ENCODE measurements at places on chromosomes 3 and 15.

DNA sequence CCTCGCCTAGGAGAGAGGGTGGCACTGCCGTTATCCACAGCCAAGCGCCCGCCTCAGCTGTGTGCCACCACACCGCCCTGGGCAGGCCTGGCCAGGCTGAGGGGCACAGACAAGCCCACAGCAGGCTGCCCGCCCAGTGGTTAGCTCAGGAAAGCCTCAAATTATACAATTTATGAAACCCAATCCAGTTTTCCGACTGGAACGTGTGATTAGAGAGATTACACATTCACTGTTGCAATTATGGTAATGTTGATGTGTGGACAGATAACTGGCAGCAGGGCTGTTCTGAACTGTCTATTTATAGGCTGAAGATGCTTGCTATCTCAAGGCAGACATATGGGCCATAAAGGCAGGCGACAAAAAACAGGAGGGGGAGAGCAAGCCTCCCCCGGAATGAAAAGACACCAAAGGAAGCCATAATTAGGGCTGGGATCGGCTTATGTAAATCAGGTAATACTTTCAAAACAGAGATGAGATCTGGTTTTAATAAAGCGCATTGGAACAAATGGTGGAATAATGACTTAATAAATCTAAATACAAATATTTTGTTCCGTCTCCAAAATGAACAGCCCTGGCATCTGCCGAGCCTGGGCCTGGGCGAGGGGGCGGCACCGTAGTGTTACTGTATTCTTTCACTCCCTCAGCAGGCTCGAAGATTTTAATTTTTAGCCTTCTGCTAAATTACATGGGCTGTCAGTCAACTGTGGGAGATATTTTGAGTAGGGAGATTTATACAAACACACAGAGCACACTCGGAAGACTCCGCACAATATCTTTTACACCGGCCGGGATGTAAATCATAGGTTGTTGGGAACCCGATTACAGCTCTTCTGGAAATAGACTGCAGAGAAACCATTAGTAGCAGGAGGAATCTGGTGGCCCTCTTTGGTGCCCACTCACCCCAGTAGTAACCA, 103.1 kb upstream of the TLE3 start:
- DNase-seq = no peak

- DNase-seq = no peak
Observed at GRCh38 chr15:25955628-25956027, 92.5 kb upstream of the ATP10A start.

GRCh38 chr15:28094732-28095521, 4.2 kb downstream of the OCA2 start:
- no peak for DNase-seq

GRCh38 chr3:139460529-139460928, 15.8 kb downstream of the RBP2 start:
- no peak for DNase-seq

DNA sequence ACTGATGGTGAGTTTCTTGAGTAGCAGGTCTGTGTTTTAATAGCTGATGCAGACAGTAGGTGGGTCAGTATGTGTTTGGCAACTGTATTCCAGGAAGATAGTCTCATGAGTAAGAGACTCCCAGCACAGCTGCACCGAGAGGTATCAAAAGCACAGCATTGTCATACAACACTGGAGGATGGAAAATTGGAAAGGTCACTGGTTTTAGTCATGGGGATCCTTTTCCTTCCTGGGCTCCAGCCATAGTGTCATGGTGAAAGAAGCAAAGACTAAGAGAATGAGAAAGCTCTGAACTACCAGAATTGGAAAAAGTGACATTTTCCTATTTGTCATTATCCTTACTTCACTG, 61.5 kb downstream of the P3H2 start:
- no peak for DNase-seq

DNA sequence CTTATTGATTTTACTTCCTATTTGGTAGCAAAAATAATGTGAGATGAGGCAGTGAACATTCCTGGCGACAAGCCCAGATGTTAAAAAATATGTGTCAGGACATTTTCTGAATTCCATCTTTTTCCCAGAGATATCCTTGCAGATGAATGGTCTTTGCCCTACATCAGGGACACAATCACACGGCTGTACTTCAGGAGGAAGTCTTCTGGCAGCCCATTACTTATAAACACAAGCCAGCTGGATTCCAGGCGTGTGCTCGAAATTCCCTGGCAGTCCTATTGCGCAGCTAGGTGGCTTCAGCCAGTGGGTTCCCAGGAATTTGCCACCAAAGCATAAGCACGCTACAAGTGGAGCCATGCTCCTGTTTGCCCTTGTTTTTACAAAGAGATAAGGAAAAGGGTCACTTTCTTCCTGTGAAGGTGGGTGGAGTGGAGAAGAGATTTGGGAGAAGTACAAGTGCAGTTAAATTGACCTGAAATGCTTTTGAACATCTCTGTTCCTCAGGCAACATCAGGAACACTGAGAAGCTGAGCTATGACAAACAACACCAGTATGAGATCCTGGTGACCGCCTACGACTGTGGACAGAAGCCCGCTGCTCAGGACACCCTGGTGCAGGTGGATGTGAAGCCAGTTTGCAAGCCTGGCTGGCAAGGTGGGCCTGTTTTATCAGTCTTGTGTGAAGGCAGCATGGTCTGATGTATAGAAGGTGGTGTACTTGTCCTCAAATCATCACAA, 257.1 kb upstream of the TRIM42 start:
- DNase-seq = no peak

GRCh38 chr3:110804856-110805255, 266.8 kb upstream of the NECTIN3 start:
- no peak for DNase-seq

DNA sequence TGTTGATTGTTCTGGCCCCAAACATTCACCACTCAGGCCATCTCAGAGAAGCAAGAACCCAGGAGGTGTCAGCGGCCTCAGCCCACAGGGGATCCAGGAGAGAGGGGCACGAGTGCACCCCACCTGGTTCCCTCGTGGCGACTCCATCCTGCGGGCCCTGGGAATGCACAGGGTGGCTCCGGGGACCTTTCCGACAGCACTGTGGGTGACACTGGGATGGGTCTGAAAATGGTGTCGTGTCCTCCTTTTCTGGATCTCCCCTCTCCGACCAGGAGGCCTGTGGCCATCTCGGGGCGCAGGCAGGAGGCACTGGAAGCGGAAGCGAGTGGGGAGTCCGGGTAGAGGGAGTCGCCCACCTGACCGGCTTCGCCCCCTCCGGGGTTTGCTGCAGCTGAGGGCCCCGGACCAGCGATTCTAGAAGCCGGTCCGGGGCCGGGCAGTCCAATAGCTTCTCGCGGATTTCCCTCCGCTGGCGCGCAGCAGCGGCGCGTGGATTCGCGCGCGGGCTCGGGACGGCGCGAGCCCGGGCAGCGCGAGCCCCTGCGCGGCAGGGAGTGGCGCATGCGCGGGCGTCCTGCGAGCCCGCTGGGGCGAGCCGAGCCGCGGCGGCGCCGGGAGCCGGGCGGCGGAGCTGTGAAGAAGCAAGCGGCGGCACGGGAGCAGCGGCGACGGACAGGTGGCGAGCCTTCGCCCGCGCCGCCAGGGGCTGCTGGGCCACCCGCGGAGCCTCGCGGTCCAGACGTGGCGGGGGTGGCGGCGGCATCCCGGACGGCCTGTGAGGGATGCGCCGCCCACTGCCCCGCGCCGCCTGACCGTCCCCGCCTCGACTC, at the start of gene DOCK3:
DOCK3 (plus strand) TSS at position 579 of the 830 bp plus-strand sequence. CDS start 337 bp downstream, outside the sequence.
- peak; percentile 66 for DNase-seq

DNA sequence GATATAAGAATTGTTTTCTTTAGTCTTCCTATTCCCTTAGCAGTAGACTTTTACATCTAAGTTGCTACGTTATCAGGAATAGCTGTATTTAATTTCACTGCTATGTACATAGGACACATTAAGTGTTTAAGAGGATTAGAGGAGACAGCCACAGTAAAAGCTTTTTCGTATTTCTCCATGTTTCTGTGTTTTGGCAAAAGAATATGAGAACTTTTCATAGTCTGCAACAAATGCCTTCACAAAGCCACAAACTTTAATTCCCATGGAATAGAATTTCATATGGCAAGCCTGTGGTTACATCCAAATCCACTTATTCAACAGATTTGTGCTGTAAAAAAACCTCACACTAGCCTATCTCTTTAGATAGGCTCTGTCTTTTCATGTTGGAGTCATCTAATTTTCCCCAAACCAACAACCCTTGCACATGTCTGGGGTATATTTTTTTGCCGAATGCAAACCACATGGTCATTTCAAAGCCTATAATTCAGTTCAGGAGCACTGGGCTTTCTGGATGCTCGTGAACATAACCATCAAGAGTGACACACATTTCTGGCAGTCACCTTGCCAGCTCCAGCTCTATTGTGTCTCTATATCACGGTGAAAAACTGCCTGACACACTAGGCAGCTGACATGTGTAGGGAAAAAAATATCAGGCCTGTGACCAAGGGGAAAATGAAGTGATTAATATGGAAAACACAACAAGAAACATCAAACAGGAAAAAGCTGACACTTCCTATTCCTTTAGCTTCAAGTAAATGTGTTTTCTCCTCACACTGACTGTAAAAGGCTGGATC, 19.2 kb downstream of the PLD1 start:
- DNase-seq = no peak

DNA sequence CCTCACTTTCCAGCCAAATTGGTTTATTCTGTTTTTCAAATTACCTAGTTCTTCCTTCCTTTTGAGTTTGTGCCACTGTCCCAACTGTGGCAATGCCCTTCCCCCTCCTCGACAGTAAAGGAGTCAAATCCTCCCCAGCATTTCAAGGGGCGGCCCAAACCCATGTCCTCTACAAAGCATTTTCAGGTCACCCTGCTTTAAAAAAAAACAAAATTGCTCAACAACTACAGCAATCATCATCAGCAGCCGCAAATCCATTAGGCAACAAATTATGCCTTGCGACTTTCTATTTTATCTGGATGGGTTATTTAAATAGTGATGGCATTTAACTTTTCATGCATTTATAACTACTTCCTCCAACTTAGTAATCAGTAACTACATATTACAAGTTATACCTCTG, 32.7 kb downstream of the PLD1 start:
- DNase-seq = no peak

DNA sequence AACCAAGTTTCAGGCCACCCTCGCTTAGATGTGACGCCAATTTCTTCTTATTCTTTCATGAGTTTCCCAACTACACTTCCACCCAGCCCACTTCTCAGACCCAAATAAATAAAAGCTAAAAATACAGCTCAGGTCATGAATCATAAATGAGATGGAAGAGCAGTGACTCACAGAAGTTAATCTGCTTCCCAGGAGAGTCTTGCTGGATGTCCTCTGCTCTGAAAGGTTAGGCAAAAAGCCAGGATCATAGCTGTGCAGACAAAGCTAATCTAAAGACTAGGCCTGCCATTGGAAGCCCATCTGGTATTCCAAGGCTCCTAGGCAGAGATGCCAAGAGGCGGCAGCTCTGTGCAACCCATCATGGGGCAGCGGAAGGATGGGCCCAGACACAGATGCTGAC, 24.1 kb downstream of the SHC4 start:
- DNase-seq = no peak

DNA sequence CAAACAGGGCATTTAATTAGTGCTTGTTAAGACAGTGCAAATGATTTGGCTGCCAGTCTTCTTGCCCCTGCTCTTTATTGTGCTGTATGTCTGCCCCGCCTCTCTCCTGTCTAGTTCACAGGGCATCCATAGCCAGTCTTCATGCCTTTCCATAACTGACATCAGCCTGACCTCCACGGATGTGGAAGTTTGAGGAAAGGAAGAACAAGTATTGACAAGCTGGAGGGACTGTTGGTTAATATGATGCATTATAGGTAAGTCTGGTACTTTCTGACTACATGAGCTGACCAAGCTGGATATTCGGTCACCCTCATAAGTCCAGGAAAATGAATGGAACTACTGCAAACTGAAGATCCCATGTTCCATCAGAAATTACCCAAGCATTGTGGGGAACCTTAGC, 325.9 kb downstream of the TIGIT start:
- no peak for DNase-seq

GRCh38 chr3:189914799-189915198, 205.9 kb downstream of the P3H2 start:
- DNase-seq = no peak

DNA sequence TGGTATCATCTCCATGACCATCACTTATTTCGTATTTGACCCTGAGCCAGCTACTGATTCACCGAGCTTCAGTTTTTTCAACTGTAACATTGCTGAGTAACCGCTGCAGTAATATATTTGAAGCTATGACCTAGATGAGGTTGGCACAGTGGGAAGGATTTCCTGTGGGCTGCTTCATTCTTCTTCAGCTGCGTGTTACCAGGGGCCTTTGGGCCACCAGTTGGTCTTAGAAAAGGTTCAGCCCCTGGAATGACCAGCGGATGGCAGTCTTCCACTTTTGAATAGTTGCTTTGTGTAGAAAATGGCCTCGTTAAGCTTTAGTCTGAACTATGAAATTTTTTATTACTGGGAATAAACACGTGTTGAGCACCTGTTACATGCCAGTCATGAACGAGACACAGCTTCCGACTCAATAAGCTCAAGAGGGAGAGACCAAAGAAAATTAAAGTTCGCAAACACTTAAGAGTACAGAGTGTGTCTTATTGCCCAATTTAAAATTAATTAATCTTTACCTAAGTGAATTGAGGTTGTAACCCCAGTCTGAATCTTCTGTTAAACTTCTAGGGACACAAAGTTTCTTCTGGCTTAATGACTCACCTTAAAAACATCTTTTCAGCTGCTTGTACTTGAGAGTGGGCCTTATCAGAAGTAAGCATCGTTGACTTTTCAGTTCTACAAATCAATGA, 57.6 kb upstream of the NR2E3 start:
- no peak for DNase-seq

- peak; percentile 30 for DNase-seq
Observed at GRCh38 chr3:46369675-46370132, 1.0 kb upstream of the CCR5 start.

- no peak for DNase-seq
Observed at GRCh38 chr3:50112462-50112861, 23.7 kb downstream of the RBM5 start.

DNA sequence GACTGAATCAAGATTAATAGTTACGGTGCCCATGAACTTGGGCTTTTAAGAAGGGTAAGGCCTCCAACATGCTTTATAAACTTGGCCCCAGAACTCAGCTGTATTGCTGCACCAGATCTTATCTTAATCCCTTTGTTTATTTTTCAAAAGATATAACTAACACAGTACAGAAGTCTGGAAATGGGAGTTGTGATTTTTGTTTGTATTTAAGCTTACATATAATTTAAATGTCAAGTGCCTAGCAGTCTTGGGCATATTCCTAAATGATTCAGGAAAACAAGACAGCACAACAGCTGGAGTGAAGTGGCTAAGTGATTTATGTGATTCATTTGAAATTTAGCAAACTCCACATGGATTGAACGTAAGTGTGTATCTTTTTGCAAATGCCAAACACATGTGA, 56.2 kb downstream of the NBEAL2 start:
- DNase-seq = no peak
